ENCODE measurements at places on chromosomes 7 and 10.
A peak's percentile ranks its signal among the peaks of the same experiment; 100 is the strongest.

DNA sequence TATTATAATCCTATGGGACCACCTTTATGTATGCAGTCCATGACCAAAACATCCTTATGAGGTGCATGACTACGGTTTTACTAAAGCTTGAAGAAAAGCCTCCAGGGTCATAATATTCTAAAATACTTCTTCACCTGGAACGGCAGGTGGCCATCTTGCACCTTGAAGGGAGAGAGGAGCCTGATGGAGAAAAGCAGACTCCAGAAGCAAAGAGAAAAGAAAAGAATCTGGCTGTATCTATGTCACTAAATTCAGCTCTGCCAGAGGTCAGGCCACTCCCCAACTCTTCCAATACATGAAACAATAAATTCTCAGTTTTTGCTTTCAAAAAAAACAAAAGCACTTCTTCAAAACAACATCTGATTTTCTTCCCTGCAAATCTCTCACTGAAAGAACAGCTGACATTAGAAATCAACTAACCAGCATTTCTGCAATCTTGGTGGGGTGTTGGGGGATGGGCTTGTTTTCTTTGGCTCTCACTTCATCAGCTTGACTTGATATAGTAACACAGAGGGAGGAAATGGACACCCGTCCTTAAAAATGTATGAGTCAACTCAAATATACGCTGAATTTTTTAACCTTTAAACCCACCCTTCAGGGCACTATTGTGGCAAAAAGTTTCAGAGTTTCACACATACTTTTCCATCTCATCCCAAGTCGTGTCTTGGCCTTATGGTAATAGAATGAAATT lies 21.7 kb downstream of the HIBADH start:
- DNase-seq = peak; percentile 59

- peak; percentile 20 for DNase-seq
Observed at GRCh38 chr7:157355784-157356511, 19.1 kb downstream of the DNAJB6 start.

- DNase-seq = peak; percentile 44
Observed at GRCh38 chr7:28347475-28348318, 64.6 kb upstream of the CREB5 start.

DNA sequence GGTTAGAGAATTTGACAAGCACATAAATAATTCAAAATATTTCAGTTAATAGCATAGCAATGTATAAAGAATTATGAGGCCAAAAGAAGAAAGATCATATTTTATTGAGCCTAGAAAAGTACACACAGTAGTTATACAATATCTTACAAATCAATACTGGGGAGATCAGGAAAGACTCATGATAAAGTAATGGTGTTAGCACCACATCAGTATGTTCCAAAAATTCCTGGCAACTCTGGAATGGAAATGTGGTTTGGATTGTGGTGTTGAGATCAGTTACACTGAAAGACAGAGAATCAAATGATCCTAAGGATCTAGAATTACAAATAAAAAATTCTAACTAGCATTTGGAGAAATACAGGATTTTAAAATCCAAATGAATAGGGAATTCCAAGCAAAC lies 420.5 kb upstream of the CNTNAP2 start:
- DNase-seq = no peak

GRCh38 chr7:106063692-106064091 lies 48.4 kb downstream of the SYPL1 start:
- no peak for DNase-seq

- no peak for DNase-seq
Observed at GRCh38 chr10:7243873-7244272, 167.0 kb downstream of the SFMBT2 start.

DNA sequence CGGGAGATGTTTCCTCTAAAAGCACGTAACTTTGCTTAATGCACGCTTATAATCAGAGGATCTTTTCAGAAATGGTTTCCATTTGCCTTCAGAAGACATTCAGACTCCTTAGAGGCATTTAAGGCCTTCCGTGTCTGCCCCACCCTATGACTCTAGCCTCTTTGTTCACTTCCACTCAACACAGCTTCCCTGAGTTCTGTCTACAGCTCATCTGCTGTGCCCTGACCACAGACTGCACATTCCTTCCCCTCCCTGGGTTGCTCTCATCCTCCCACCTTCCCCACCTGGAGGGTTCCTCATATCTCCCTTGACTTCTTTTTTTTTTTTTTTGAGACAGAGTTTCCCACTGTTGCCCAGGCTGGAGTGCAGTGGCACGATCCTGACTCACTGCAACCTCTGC lies 16.6 kb downstream of the FBH1 start:
- no peak for DNase-seq

DNA sequence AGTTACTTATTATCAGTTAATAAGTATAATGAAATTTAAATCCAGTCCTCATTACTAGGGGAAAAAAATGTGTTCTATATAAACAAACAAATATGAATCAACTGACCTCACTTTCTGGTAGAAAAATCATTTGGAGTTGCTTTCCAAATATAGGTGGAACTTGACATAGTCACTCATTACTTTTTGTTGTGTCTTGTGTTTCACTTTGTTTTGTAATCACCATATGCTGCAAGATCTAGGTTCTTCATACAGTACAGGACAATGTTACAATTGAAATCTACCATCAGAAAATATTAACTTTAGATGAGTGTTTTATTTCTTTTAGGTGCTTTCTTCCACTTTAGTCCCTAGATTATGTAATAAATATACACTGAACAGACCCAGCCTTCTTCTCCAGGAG lies 16.9 kb downstream of the TFEC start:
- DNase-seq = no peak

DNA sequence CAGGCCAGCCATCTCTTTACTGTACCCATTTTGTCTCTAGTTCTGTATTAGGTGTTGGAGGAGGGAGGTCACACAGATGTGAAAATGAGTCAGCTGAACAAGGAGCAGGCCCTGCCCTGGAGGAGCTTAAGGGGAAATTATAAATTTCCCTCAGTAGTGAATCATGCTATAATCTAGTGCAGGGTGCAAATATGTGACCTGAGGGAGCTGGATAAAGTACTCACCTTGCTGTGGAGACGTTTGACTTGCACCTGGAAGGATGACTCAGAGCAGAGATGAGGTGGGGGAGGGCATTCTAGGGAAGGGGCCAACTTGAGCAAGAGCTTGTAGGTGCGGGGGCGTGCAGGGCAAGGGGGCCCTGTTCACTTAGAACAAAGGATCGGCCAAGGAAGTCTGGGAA lies 610.6 kb downstream of the SDK1 start:
- DNase-seq = no peak

GRCh38 chr10:88076027-88076880 lies 212.8 kb downstream of the PTEN start:
- no peak for DNase-seq

- no peak for DNase-seq
Observed at GRCh38 chr10:125605167-125605566, 77.8 kb downstream of the TEX36 start.

- no peak for DNase-seq
Observed at GRCh38 chr7:128404143-128404681, 5.6 kb downstream of the IMPDH1 start.

DNA sequence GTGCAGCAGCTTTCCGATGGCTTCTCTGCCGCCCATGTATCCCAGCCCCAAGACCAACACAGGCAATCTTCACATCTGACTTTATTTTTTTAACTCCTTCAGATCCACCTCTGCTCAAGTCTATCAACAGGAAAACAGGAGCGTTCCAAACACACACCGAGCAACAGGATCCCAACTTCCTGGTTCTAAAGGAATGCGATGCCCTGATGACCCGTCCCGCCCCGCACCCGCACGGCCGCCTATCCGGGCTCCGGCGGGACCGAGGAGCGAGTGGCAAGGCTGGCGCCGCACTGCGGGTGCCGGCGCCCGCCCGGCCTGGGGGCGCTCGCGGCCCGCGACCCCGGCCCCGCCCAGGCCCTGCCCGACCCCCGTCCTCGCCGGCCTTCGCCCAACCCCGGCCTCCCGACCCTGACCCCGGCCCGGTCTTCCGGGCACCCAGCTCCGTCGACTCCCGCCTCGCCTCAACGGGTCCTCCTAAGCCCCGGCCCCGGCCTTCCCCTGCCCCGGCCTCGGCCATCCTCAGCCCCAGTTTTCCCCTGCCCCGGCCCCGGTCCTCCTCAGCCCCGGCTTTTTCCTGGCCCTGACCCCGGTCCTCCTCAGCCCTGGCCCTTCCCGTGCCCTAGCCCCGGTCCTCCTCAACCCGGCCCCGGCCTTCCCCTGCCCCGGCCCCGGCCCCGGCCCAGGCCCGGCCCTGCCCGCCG lies 730 bp downstream of the LARP4B start:
- DNase-seq = peak; percentile 65

GRCh38 chr7:121388950-121389349 lies 7.2 kb downstream of the FAM3C start:
- DNase-seq = no peak

All from eye (tissue), 1 donor.